ENCODE measurements at places on chromosomes 1 and 21.
A peak's percentile ranks its signal among the peaks of the same experiment; 100 is the strongest.

- no peak for DNase-seq
Observed at GRCh38 chr21:25949701-25950100, 214.9 kb downstream of the GABPA start.

GRCh38 chr21:31426235-31426797 is 82.3 kb upstream of the TIAM1 start:
- no peak for DNase-seq

- DNase-seq: no peak
Observed at GRCh38 chr1:160850993-160851392, 11.7 kb downstream of the CD244 start.

GRCh38 chr1:234926559-234927311 is 201.9 kb downstream of the TOMM20 start:
- no peak for DNase-seq

DNA sequence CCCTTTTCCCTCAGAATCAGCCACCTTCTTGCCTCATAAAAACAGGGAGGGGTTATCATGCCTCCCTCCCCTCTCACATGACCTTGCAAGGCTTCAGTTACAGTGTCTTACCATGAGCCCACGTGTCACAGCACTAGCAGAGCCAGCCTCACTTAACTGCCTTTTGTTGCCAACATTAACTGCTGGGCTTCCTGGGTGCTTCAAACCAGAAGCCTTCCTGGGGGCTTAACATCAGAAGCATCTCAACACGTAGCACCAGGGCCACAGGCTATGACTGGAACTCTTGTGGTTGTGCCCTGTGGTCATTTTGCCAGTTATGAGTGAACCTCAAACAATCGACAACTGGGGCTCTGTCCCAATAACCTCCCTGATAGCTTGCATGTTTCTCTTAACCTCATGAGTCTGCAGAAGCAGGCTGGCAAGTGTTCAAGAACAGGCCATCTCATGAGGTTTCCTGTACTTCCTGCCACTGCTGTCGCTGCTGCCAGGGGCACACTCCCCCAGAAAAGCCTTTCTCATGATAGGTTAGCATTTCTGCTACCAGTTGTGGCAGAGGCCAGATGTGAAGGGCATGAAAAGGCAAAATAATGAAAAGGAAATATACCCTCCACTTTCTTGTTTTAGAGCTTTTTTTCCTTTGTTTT is 132.2 kb downstream of the GLUL start:
- DNase-seq: no peak

DNA sequence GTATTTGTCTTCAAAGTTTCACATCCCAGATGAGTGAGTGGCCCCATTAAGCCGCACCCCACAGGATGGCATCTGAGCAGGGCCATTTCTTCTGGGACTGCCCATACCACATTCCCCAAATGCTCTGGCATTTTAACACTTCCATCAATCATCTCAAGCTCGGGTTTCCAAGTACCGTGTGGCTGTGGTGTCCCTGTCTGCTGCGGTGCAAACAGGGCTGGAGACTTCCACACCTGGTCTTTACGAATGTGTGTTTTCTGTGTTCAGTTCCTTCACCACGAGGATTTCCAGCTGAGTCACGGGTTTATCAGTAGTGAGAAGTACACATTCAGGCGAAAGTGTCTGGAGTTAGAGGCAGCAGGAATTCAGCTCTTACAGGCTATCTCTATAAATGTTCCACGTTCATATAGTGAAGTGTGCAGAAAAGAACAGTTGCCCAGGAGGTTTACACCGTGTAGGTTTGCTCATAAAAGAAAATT is 195.2 kb downstream of the RHOU start:
- no peak for DNase-seq

DNA sequence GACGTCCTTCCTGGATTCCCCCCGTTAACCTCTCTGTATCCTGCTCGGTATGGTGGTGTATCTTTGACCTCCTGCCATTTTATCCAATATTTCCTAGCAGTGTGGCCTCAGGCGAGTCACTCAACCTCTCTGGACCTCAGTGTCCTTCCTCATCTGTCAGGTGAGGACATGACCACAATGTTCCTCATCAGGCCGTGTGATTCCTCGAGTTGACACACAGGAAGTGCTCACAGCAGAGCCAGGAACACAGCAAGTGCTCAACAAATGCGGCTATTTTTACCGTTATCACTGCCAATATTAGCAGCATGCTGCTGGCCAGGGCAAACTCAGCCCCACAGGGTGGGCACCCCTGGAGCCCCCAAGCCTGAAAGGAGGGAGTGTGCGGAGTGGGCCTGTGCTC is 450.2 kb downstream of the KIF26B start:
- DNase-seq: no peak

DNA sequence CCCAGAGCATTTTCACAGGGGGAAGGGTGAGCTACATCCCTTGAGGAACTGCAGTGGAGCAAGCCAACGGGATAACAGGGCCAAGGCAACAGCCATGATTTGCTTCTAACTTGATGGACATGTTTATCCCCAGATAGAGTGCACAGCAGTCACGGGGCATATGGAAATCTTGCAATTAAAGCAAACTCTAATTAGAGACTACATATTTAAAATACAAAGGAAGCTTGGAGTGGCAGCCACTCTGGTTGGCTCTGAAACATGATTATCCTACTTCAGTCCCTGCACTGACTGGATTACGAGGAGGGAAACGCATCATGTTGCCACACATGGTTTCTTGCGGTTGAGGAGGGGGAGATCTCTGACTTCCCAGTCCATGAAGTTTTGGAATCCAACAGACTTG is 60.8 kb downstream of the BEND5 start:
- no peak for DNase-seq

DNA sequence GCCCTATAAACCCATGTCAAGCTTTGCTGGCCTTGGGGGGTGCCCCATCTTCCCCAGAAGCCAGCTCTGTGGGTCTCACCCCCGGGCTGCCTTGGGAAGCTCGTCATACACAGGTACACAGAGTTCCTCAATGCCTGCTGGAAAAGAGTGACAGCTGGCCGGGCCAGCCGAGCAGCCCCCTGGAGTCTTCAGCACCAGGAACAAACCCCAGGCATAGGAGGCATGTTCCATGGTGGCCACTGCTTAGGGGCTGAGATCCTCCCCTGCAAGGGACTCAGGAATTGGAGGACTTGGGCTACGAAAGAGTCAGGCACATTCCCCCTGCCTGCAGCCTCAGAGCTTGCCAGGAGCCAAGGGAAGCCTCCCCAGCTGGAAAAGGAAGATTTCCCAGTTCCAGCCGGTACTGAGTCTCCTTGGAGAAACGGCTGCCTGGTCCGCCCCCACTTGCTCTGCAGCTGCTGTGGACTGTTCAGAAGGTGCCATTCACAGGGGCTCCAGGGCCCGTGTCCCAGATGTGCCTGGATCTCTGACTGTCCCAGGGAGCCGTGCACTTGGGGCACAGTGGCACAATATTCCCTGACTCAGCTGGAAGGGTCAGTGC is 89.5 kb downstream of the STUM start:
- no peak for DNase-seq

DNA sequence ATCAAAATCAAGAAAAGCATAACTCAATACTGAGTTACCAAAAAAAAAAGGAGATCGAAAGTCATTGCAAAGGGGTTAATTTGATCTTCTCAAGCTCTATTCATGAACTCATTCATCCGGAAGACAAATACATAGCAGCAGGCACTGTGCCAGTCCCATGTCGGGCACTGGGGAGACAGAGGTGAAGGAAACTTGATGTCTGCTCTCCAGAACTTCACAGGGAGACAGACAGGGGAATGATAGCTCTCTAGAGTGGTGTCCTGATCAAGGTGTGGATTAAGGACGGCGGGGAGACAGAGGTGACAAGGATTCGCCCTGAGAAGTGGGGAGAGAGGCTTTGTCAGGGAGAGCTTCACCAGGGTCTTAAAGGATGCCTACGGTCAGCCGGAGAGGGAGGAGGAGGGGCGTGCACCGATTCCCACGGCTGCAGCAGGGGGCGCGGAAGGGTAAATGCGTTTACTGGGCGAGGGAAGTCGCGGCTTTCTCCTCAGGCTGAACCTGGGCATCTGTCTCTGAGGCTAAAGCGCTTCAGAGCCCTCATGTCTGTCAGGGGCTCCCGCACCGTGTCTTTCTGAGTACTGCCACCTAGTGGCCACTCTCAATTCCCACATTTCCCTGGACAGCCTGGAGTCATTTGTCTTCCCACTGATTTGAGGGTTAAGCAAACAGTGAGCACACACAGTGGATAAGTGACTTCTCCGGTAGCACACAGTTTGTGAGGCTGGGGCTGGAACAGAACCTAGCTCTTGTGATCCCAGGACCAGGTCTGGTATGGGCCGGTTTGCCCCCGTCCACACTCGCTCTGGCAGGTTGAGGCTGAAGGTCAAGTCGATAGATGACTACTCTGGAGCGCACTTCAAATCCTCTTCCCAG is 152.8 kb downstream of the TENT5C start:
- peak; percentile 28 for DNase-seq

DNA sequence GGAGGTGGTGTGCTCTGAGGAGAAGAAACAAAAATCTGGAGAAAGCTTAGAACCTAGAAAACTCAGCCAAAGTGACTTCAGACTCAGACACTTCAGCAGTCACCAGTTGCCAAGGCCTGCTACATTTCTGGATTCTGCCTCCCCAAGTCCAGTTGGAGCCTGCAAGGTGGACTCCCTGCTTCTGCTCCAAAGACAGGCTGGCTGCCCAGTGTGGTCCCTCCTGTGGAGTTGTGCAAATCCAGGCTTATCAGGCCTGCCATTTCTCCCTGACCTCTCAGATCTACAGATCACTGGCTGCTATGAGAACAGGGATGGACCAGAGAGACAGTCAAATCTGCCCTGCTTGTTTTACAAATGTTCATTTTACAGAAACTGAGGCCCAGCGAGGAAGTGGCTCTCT is 9.9 kb downstream of the CACHD1 start:
- no peak for DNase-seq

DNA sequence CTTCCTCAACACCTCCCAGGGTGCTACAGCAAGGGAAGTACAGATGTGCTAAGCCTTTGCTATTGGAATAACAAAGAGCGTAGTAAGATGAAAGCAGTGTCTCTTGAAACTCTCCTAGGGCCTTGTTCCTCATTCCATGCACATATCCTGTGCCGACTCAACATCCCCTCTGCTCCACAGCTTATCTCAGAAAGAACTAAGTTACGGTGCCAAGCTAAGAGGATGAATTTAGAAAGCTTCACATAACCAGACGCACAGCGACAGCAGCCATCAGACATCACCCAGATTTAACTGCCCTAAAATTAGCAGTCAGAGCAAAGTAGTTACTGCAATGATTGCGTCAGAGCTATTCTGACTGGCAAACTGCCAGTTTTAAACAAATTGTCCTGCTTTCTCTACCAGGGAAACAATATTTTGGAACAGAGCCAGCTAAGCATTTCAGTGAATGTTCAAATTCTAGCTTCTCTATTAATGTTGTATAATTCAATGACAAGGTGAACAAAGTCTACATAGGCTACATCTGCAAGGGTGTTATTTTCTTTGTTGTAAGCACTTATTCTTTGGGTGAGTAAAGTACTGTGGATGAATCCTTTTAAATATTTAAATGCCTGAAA is 9.5 kb downstream of the SIPA1L2 start:
- no peak for DNase-seq

DNA sequence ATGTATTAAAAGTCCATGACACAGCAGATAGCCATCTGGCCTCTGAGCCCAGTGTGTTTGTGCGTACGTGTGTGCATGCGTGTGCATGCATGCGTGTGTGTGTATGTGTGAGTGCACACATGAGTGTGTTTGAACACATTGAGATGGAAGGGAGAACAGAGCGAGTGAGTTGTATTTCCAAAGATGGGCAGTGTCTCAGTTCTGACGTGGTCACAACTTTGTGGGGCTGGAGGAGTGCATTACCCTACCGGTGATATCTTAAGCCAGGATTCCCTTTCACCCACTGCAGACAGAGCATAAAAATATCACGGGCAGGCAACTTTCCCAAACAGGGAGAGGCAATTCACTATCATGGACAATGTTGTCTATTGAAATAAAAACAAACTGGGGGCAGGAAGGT is 27.8 kb downstream of the IRF2BP2 start:
- no peak for DNase-seq

- DNase-seq: no peak
Observed at GRCh38 chr1:1264868-1265272, 8.8 kb downstream of the UBE2J2 start.

DNA sequence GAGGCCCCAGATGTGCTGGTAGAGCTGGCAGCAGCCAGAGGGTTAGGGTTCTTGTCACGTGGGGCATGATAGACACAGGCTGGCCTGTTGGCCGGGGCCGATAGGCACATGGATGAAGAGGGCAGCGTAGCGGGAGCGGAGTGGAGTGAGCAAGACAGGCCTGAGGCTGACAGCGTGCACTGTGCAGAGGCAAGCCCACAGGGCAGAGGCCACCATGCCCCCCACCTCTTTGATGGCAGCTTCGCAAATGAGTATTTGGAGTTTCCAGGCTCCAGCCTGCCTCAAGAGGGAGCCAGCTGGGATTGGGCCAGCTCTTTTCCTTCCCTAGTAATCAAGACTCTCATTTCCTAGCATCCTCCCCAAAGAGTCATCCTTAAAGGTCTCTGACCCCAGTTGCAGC is 43.5 kb downstream of the TMCC2 start:
- DNase-seq: no peak

- no peak for DNase-seq
Observed at GRCh38 chr1:245650441-245650960, 495.7 kb downstream of the KIF26B start.

GRCh38 chr1:12607263-12607662 is 10.7 kb downstream of the DHRS3 start:
- DNase-seq: no peak

- DNase-seq: peak; percentile 96
Observed at GRCh38 chr21:42878993-42879787, at the start of gene WDR4. Gene WDR4 (minus strand): TSS chr21:42879539. CDS start chr21:42879495, 44 bp downstream.

DNA sequence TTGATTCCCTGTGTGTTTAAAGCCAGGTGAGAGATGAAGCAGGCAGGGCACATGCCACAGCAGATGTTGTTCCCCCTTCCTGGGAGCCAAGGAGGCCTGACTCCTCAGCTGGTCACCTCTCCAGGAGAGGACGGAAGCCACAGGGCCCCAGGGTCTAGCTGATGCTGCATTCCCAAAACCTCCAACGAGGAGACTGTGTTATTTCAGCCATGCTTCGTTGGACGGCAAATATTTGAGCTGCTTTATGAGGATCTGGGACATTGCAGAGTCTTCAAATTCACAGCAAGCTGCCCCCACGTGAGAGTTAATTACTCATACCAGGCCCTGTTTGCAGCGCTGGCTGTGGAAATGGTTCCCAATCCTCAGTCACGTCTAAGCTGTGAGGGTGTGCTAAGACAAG is 85.3 kb downstream of the CDC7 start:
- no peak for DNase-seq

- no peak for DNase-seq
Observed at GRCh38 chr1:207740207-207740606, 11.6 kb upstream of the CD46 start.

GRCh38 chr1:233614743-233615521 is 1.0 kb downstream of the KCNK1 start:
- DNase-seq: no peak

DNA sequence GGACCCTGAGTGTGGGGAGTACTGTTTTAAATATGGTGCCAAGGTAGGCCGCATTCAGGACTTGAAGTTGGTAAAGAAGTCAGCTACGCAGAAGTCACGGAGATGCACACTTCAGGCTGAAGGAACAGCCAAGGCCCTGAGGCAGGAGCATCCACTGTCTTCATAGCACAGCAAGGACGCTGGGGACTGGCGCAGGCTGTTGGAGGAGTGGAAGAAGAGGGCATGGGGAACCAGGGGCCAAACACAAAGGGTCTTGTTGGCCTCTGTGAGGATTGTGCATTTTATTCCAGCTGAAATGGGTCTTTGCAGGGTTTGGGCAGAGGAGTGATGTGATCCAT is 16.6 kb downstream of the DNAJC16 start:
- DNase-seq: no peak

- no peak for DNase-seq
Observed at GRCh38 chr1:233957691-233958090, 53.2 kb downstream of the SLC35F3 start.
